ENCODE measurements at places on chromosomes 1 and 21. TPM values are rescaled to one million over a fixed set of nuclear protein-coding genes. Genes with fewer than 3 reads are reported as not detected.

DNA sequence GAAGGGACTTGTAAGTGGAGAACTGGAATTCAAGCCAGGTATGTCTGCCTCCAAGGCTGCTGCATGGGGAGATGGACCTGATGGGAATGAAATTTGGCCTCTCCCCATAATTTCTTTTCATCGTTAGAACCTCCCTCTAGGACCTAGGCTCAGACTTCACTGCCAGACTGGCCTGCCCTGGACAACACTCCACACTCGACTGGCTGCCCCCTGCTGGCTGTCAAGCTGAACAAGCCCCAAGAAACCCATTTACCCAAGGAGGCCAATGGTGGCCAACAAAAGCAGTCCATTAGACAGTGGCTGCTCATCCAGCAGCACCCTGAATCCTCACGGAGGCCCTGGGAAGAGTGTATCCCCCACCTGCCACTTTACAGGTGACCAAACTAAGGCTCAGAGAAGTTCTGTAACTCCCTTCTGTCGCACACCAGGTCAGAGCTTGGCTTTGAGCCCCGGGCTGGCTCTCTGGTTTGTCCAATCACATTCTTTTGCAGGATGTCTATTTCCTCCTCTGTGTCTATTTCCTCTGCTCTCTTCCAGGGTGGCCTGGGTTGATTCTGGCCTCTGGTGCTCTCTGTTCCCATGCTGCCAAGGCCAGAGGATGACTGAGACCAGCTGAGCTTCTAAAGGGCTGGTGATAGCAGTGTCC is 3.8 kb downstream of the RNF186 start:
- no peak overlapping the region for H3K27ac ChIP-seq
- no peaks in the 10 kb centered on the region for H3K4me1 ChIP-seq
- H3K4me3 ChIP-seq: no peak overlapping the region
- H3K27me3 ChIP-seq: no peaks in the 10 kb centered on the region

- no peaks in the 10 kb centered on the region for H3K36me3 ChIP-seq
- no peaks in the 10 kb centered on the region for H3K27me3 ChIP-seq
- DNase-seq: no peak
- no peak overlapping the region for H3K27ac ChIP-seq
- no peak overlapping the region for H3K4me3 ChIP-seq
- no peaks in the 10 kb centered on the region for H3K4me1 ChIP-seq
Measured at GRCh38 chr1:85214654-85215053, 13.8 kb upstream of the SYDE2 start.

DNA sequence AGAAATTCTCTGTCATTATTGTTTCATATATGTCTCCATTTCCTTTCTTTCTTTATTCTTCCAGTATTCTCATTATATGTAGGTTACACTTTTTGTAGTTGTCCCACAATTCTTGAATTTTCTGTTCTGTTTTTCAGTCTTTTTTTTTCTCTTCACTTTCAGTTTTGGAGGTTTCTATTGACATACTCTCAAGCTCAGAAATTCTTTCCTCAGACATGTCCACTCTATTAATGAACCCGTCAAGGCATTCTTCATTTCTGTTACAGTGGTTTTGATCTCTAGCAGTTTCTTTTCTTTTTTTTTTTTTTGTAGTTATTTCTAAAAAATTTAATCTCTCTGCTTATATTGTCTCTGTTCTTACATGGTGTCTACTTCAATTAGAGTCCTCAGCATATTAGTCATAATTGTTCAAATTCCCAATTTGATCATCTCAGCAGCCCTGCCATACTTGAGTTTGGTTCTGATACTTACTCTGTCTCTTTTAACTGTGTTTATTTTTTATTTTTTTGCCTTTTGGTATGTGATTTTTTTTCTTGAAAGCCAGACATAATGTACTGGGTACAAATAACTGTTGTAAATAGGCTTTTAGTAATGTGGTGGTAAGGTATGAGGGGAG is 49.5 kb upstream of the KCNK2 start:
- H3K4me3 ChIP-seq: no peak overlapping the region
- no peaks in the 10 kb centered on the region for H3K27me3 ChIP-seq
- H3K4me1 ChIP-seq: no peaks in the 10 kb centered on the region
- no peak for DNase-seq

DNA sequence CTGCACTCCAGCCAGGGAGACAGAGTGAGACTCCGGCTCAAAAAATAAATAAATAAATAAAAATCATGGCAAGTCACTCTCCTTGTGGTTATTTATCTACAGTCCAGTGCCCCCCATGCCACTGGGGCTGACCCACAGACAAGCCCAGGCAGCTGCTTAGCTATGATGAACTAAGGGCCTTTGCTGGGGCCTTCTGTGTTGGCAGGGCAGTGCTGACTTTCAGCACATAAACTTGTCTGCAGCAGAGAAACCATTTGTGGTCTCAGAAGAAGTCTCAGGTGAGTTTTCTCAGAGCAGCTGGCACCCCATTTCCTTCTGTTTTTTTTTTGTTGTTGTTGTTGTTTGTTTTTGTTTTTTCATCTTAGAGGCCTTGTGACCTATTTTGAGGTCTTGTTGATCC is 20.9 kb upstream of the CFHR4 start:
- H3K4me1 ChIP-seq: no peaks in the 10 kb centered on the region
- H3K36me3 ChIP-seq: no peaks in the 10 kb centered on the region
- H3K4me3 ChIP-seq: no peak overlapping the region
- H3K27me3 ChIP-seq: no peaks in the 10 kb centered on the region

- H3K36me3 ChIP-seq: no peaks in the 10 kb centered on the region
- no peak overlapping the region for H3K27ac ChIP-seq
- H3K4me3 ChIP-seq: no peak overlapping the region
- no peaks in the 10 kb centered on the region for H3K27me3 ChIP-seq
- no peak for DNase-seq
Measured at GRCh38 chr1:111864862-111865261, 109.2 kb downstream of the DDX20 start.

DNA sequence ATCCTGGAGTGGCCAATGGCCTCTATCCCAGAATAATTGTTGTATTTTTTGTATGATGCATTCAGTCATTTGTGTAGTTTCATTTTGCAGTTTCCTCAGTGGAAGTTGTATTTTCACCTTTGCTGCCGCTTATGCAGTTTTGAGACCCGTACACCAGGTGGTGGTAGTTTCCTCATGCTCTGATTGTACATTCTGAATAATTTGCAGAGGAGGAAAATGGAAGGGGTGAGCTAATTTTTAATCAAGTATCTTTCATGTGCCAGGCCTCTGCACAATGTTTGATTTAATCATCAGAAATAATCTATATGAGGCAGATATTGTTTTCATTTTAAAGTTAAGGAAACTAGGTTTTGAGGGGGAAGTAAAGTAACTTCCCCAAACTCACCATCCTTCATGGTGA is 29.5 kb downstream of the HLX start:
- H3K4me1 ChIP-seq: no peaks in the 10 kb centered on the region
- no peak overlapping the region for H3K4me3 ChIP-seq

GRCh38 chr1:174262349-174263241 is 103.3 kb downstream of the RABGAP1L start:
- no peak overlapping the region for H3K4me3 ChIP-seq
- H3K27me3 ChIP-seq: no peaks in the 10 kb centered on the region
- no peak overlapping the region for H3K27ac ChIP-seq
- DNase-seq: no peak
- no peaks in the 10 kb centered on the region for H3K4me1 ChIP-seq

DNA sequence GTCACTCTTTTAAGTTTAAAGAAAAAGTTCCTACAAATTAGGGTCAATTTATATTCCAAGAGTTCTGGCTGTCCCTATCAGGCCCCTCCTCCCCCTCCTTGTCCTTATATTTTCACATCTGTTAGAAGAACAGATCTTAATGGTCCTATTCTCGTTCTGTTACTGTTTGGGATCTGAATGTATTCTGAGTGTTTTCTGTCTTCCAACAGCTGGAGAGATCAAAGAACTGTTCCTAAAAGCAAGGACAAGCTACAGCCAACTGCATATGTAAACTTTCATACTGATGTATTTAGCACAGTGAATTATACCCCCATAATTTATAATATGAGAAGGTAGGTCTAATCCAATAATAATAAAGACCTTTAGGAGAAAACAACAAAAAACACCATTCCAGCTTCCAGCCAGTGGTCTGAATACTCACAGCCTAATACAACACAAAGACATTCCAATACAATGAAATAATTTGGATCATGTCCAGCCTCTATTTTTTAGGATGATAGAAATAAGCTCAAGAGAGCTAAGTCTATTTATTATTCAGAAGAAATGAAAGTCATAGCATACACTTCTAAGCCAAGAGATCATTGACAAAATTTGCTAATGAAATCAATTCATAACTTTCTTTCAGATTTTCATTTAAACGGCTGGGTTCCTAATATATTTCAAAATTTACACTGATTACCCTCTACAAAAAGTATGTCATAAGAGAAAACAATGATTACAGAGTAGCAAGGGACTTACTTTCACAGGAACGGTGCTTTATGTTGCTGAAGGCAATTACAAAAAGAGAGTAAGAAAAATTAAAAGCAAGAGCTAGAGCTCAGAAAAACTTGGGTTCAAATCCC is 25.3 kb downstream of the WLS start:
- no peaks in the 10 kb centered on the region for H3K36me3 ChIP-seq
- DNase-seq: no peak
- H3K27me3 ChIP-seq: no peaks in the 10 kb centered on the region
- no peak overlapping the region for H3K4me3 ChIP-seq
- peaks cover 12% of the 10 kb centered on the region for H3K4me1 ChIP-seq
- H3K27ac ChIP-seq: no peak overlapping the region

DNA sequence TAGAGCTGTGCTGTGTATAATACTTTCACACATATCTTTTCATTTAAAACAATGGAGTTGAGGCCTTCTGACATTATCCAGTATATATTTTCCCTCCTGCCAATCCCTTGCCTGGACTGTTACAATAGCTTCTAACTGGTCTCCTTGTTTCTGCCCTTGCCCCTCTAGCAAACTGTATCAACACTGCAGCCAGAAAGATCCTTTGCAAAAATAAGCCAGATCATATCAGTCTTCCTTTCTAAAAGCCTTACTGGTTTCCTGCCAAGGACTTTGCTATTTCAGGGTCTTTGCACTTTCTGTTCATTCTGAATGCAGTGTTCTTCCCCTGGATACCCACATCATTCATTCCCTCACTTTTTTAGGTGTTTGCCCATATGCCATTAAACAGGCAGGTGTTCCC is 370.1 kb downstream of the PTBP2 start:
- no peaks in the 10 kb centered on the region for H3K4me1 ChIP-seq
- no peak for DNase-seq
- no peaks in the 10 kb centered on the region for H3K36me3 ChIP-seq
- H3K27me3 ChIP-seq: no peaks in the 10 kb centered on the region

DNA sequence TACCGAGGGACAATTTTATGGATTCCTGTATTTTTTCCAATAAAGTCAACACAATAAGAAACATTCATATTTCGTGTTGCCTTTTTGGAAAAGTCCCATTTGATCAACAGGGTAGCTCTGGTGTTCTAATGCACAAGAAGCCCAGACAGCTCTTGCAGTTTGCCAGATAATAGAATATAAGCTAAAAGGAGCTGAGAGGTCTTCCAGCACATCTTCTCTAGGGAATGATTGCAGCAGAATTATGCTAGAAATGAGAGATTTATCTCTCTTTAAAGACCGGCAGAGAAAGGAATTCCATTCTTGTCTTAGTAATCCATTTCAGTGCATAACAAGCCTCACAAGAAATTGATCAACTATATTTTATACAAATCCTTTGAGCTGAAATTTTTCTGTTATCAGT is 25.0 kb upstream of the DDX59 start:
- H3K27me3 ChIP-seq: no peaks in the 10 kb centered on the region
- no peaks in the 10 kb centered on the region for H3K4me1 ChIP-seq
- H3K4me3 ChIP-seq: no peak overlapping the region
- no peak for DNase-seq
- no peaks in the 10 kb centered on the region for H3K36me3 ChIP-seq
- H3K27ac ChIP-seq: no peak overlapping the region

GRCh38 chr1:27539901-27540861 is 50.2 kb upstream of the WASF2 start:
- H3K27ac ChIP-seq: peak overlapping the region; percentile 27
- H3K36me3 ChIP-seq: no peaks in the 10 kb centered on the region
- no peak overlapping the region for H3K4me3 ChIP-seq
- no peaks in the 10 kb centered on the region for H3K27me3 ChIP-seq
- DNase-seq: peak; percentile 71

DNA sequence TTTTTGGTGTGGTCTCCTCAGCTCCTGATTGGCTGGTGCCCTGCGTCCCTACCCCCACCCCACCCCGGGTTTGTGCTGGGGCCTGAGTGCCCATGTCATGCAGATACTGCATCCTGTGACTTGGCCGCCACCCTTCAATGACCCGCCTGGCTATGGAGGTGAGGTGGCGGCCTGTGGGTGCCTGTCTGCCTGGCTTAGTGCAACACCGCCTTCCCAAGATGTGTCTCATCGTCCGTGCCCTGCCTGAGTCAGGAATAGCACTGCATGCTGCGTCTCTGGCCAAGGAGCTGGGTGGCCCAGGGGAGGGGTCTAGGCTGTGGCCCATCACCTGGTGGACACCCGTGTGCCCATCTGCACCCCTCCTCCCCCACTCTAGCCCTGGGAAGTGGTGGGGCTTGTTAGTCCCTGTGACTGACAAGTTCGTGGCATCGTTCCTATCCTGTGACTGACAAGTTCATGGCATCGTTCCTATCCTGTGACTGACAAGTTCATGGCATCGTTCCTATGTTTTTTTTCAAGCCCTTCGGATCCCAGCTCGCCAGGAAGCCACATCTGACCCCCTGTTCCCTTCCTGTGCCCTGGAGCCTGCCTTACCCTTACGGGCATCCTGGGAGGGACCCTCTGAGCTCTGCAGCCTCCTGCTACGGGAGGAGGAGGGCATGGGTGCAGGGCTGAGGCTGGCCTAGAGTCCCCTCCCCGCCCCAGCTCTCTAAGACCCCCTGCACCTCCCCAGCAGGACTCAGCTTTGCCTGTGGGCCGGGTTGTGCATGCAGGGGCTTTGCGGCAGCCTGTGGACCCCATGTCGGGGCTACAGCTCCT is 7.5 kb downstream of the SLX9 start:
- H3K27ac ChIP-seq: no peak overlapping the region
- peak; percentile 44 for DNase-seq
- H3K27me3 ChIP-seq: no peaks in the 10 kb centered on the region

DNA sequence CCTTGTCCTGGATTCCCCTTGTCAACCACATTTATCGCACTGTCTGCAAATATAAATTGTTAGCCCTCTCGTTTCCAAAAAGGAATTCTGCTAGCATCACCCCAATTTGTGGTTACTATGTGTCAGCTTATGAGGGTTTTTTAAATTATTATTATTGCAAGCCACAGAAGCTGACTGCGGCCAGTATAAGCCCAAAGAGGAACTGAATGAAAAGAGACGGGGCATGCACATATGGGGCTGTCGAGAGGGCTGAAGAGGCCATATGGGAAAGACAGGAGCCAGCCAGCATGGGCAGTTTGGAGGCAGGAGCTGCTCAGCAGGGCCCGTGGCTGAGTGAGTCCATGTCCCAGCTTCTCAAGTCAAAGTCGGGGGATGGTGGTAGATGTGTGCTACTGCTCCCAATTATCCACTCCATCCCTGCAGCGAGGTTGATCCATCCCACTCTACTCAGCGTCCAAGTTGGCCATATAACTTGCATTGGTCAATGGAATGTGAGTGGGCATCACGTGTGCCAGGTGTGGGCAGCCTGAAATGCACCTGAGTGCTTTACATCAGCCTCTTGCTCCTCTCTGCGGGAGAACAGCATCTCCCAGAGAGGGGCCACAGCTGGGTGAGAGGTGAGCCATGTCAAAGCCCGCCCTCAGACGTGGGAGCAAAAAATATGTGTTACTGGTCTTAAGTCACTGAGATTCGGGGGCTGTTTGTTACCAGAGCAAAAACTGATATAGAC is 37.6 kb upstream of the LDLRAP1 start:
- H3K27me3 ChIP-seq: no peaks in the 10 kb centered on the region
- no peak overlapping the region for H3K4me3 ChIP-seq
- DNase-seq: no peak
- peaks cover 6% of the 10 kb centered on the region for H3K4me1 ChIP-seq
- no peaks in the 10 kb centered on the region for H3K36me3 ChIP-seq

- no peaks in the 10 kb centered on the region for H3K27me3 ChIP-seq
- no peaks in the 10 kb centered on the region for H3K4me1 ChIP-seq
- no peak overlapping the region for H3K4me3 ChIP-seq
- peaks cover 16% of the 10 kb centered on the region for H3K36me3 ChIP-seq
Measured at GRCh38 chr1:11207898-11208611, 18.9 kb downstream of the ANGPTL7 start.

ESPN gene
- 0.84 TPM for total RNA-seq

CD1D gene
- total RNA-seq: 2.0 TPM
